ENCODE measurements at places on chromosomes 16 and 17.
A peak's percentile ranks its signal among the peaks of the same experiment; 100 is the strongest.

DNA sequence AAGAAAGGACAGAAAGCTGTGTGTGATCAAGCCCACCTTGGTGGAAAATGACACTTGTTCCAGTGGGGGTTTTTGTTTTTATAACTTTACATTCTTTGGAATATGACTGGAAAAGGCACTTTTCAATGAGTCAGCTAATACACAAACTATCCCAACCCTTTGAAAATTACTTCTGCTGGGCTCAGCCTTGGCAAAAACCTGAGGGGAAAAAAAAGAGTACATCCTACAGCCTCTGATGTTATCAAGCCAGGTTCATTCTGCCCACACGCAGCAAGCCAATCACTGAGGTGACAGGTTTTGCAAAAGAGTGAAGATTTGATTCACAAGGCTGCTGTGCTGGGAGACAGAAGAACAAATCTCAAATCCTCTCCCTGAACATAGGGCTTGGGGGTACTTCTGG lies 484.5 kb upstream of the ERCC4 start:
- no peak for DNase-seq

- DNase-seq = no peak
Observed at GRCh38 chr17:65400701-65401100, 160.7 kb downstream of the AXIN2 start.

- DNase-seq = no peak
Observed at GRCh38 chr17:18218756-18219415, 6.5 kb upstream of the LLGL1 start.

GRCh38 chr17:18921912-18922451 lies 30.0 kb upstream of the SLC5A10 start:
- DNase-seq = no peak

- DNase-seq = no peak
Observed at GRCh38 chr16:68848786-68849185, 5.5 kb downstream of the TANGO6 start.

- no peak for DNase-seq
Observed at GRCh38 chr17:6109536-6109935, 39.4 kb downstream of the WSCD1 start.

DNA sequence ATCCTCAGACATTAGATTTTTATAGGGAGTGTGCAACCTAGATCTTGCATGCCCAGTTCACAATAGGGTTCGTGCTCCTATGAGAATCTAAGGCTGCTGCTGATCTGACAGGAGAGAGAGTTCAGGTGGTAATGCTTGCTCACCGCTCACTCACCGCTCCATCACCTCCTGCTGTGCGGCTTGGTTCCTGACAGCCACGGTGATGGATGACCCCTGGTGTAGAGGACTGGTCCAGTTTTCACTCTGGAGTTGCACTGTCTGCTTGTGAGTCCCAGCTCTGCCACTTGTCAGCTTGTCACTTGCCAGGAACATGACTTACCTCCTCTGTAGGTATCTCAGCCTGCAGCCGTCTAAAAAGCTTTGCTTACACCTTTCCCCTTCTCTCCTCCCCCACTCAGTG lies 214.6 kb downstream of the SNX29 start:
- no peak for DNase-seq

DNA sequence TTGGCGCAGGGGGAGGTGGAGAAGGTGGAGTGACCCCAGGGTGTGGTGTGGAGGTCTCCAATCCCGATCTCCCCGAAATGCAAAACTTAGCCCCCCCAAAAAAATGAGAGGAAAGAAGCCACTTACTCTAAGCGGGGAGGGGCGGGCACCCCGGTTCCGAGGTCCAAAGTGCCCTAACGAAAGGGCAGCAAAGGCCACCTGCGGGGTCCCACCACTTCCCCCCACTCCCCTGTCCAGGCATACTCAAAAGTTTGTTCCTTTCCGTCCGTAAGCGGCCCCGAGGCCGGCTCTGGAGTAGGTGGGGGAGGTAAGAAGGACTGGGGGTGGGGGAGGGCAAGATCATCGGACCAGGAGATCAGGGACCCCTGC lies 1.1 kb downstream of the TOX3 start:
- DNase-seq = no peak

GRCh38 chr17:76696763-76697701 lies 13.7 kb downstream of the MXRA7 start:
- no peak for DNase-seq

DNA sequence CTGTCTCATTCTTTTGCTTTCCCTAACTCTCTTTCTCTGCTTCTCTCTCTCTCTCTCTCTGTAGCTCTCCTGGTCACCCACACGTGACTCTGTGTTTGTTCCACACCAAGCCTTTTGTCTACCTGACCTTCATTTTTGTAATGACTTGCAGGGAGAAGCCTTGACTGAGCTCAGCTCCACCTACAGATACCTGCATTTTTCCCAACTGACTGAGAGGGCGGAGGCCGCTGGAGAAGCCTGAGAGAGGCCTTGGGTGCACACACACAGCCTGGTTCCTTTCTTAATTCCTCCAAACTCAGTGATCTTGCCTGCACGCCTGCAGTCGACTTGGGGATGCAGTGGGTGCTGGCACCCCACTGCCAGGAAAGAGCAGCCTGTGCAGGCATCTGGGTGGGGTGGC lies 68.8 kb downstream of the LYRM1 start:
- no peak for DNase-seq

- no peak for DNase-seq
Observed at GRCh38 chr17:42342242-42343008, 45.8 kb downstream of the STAT3 start.

- peak; percentile 77 for DNase-seq
Observed at GRCh38 chr17:42517516-42517915, 18.5 kb upstream of the NAGLU start.

- no peak for DNase-seq
Observed at GRCh38 chr17:18364166-18364565, 816 bp upstream of the SHMT1 start.

- DNase-seq = no peak
Observed at GRCh38 chr17:73358668-73359067, 46.9 kb upstream of the CDC42EP4 start.

GRCh38 chr17:81252987-81253329 lies 13.8 kb downstream of the NDUFAF8 start:
- no peak for DNase-seq

- DNase-seq = no peak
Observed at GRCh38 chr17:77741109-77741508, 217.4 kb upstream of the TNRC6C start.

DNA sequence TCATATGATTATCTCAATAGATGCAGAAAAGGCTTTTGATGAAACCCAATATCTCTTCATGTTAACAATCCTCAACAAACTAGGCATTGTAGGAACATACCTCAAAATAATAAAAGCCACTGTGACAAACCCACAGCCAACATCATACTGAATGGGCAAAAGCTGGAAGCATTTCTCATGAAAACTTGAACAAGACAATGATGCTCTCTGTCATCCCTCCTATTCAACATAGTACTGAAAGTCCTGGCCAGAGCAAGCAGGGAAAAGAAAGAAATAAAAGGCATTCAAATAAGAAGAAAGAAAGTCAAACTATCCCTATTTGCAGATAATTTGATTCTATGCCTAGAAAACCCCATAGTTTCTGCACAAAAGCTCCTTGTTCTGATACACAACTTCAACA lies 999.2 kb upstream of the GOT2 start:
- DNase-seq = no peak

DNA sequence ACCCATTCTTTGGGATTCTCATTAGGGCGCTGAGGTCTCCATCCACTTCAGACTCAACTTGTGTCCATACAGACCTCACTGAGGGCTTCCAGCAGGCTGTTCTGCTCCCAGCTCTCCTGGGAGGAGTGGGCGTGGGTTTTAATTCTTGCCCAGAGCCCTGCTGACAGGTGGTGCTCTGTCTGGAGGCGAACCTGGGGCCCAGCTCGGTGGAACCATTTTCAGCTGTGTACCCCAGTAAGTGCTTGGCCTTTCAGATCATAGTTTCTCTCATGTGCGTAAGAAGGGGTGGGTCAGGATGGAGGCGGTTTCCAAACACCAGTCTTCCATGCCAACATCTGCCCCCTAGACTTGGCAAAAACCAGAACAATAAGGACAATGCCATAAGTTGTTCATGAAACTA lies 21.4 kb upstream of the NKD1 start:
- no peak for DNase-seq

DNA sequence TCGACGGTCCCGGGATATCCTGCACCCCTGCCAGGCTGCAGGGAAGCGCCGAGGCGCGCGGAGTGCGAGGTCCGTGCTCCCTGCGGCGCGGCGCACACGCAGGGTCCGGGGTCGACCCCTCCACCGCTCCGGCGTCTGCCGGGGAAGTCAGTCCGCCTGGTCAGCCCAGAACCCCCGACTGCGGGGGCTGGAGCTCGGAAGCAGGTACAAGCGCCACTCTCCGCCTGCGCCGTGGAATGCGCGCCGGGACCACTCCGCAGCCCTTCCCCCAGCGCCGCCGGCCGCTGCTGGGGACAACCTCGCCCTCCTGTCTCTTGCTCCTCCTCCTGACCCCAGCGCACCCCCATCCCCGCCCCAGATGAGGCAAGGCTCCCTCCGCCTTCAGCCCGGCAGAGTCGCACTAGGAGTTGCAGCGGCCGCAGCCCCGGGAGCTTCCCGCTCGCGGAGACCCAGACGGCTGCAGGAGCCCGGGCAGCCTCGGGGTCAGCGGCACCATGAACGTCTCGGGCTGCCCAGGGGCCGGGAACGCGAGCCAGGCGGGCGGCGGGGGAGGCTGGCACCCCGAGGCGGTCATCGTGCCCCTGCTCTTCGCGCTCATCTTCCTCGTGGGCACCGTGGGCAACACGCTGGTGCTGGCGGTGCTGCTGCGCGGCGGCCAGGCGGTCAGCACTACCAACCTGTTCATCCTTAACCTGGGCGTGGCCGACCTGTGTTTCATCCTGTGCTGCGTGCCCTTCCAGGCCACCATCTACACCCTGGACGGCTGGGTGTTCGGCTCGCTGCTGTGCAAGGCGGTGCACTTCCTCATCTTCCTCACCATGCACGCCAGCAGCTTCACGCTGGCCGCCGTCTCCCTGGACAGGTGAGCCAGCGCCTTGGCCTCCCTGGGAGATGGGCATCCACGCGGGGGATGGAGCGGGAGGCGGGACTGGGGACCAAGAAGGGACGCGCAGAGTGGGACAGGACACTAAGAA lies at the start of gene GALR2:
TSS of gene GALR2 (plus strand) at position 392 of the 974 bp plus-strand sequence. CDS start at position 495, 103 bp downstream.
- DNase-seq = peak; percentile 9

DNA sequence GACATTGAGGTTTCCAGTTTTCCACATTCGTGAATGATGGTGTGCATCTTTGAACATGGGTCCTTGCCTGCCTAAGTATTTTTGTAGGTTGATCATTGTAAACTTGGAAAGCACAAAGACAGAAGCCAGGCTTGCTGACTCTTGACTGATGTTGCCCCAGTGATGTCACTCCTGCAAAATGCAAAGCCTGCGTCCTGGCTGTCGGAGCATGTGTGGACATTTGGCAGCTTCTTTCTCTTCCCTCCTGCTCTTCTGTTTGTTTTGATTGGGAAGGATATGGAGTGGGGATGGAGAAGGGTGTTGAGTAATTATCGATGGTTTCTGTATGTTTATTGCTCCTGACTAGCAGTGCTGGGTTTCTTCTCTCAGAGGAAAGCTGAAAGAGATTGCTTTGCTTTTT lies 3.2 kb downstream of the NDE1 start:
- DNase-seq = no peak

DNA sequence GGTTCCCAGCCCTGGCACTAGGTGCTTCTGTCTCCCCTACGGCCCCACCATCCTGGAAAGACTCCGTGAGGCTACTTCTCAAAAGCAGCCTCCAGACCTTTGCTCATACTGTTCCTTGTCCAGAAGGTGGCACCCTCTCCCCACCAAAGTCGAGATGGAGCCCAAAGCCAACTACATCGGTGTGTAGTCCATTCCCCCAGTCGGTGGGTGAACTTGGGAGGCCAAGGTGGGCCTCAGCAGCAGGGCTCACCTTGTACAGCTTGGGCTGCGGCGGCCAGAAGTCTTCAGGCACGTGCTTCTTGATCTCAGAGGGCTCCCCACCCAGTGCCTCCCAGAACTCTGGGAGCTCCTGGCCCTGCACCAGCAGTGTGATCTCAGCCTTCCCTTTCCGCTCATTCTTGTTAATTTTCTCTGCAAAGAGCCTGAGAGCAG lies 10.2 kb downstream of the FLII start:
- peak; percentile 67 for DNase-seq

DNA sequence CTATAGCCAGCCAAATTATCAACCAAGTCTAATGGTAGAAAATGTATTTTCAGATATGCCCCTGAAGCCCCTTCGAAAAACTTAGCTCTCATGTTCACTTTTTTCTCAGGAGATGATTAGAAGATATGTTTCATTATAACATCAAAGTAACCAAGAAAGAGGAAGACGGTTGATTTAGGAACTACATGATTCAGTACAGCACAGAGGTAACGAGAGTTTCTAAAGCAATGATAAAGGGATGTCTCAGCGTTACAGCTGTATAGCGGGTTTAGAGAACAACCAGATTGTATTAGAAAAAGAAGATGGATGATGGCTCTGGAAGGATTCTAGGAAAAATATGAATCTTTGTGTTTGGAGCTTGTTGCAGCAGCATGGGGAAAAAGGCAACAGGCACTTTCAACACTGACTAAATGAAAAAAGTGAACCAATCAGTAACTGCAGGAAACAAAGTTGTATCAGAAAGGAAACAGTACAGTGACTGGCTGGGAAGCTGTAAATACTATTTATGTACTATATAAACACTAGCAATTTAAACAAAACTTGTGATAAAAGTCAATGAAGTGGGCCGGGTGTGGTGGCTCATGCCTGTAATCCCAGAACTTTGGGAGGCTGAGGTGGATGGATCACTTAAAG lies 21.5 kb downstream of the MBTD1 start:
- DNase-seq = no peak

GRCh38 chr16:48300391-48300856 lies 53.1 kb upstream of the ABCC11 start:
- DNase-seq = no peak

GRCh38 chr16:78437352-78437968 lies 338.0 kb downstream of the WWOX start:
- DNase-seq = peak; percentile 45

DNA sequence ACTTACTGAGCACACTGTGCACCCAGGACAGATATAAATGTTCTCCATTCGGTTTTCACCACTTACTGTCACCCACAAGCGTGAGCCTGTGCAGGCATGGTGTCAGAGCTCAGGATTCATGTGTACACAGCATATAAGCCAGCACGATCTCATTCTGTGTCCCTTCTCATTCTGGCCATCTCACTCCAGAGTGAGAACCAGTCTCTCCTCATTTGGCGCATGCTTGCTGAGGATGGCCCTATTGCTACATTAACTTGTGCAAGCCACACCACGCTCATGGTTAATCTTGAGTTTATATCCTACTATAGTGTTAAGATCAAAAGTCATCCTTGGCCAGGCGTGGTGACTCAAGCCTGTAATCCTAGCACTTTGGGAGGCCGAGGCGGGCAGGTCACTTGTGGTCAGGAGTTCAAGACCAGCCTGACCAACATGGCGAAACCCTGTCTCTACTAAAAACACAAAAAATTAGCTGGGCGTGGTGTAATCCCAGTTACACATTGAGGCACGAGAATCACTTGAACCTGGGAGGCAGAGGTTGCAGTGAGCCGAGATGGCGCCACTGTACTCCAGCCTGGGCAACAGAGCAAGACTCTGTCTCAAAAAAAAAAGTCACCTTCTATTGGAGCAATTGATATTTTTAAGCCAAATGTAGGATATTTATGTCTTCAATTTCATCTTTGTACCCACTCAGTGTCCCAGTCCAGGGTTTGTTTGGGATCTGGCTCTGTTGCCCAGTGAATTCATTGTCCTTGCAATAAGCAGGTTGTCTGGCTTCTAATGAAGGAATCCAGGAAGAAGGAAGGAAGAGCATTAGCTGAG lies 20.9 kb downstream of the SOCS1 start:
- DNase-seq = no peak
